ENCODE measurements at places on chromosomes 3 and 15.

DNA sequence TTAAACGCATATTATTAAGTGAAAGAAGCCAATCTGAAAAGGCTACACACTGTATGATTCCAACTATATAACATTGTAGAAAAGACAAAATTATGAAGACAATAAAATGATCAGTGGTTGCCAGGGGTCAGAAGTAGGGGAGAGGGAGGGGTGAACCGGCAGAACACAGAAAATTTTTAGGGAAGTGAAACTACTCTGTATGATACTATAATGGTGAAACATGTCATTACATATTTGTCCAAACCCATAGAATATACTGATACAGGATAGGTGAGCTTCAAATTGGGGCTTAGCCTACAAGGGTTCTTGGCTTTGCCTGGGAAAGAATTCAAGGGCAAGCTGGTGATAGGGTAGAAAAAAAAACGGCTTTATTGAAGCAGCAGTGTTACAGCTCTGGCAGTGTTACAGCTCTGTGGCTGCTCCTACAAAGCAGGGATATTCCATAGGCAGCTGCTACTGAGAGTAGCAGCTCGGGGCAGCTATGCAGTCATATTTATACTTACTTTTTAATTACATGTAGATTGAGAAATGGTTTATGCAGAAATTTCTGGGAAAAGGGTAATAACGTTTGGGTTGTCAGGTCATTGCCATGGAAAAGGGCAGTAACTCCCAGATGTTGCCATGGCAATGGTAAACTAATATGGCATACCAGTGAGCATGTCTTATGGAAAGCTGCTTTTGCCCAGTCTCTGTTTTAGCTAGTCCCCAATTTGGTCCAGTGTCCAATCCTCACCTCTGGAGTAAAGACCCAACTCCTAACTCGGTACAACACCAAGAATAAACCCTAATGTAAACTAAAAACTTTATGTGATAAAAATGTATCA, 125.1 kb upstream of the SLC25A36 start:
- DNase-seq, result no peak

GRCh38 chr3:150345021-150345538, 63.0 kb upstream of the TSC22D2 start:
- DNase-seq, result no peak

DNA sequence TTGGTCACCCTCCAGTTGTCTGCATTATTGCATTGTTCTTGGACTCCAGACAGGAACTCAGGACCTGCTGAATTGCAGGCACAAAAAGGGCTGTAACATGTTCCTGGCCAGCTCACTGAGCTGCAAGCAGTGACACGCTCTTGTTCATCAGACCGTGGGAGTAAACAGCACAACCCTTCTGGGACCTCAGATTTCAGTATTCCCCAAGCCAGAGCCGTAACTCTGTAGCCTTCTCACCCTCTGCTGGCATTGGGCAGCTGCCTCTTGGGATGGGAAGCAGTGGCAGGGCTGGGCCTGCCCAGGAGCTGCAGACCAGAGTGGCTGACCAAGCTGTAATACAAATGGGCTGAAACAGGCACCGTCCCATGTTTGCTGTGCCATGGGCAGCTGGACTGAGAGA, 607.1 kb upstream of the BCHE start:
- DNase-seq, result no peak

DNA sequence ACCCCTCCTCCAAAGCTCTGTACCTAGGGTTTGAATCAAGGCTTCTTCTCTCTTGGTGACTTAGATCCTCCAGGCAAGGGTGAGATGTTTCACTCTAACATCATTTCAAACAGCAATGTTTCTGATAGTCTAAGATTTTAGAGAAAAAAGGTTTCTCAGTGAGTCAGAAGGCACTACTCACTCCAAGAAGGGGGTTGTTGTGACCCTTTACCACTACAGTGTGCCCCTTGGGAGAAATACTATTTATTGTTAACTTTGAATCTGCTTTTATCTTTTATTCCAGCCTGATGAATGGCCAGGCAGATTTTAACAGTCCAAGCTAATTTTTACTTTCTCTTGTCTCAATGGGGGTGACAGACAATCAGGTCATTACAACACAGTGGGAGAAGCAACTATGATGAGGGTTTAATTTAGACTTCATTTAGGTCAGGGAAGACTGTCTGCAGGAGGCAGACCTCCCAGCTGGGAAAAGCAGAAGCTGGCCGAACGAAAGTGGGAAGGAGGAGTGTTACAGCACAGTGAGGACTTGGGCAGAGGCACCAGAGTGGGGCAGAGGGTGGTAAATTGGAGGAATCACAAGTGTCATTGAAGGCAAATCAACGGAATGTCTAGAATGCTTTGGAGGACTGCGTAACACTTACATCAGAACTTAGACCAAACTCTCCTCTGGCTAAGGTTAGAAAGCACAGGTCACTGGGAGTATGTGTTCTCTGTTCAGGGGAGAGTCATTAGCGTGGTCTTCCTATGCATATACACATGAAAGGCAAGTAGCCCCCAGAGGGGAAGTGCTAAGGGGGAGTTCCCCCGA, 21.2 kb downstream of the ZNF860 start:
- DNase-seq, result no peak

DNA sequence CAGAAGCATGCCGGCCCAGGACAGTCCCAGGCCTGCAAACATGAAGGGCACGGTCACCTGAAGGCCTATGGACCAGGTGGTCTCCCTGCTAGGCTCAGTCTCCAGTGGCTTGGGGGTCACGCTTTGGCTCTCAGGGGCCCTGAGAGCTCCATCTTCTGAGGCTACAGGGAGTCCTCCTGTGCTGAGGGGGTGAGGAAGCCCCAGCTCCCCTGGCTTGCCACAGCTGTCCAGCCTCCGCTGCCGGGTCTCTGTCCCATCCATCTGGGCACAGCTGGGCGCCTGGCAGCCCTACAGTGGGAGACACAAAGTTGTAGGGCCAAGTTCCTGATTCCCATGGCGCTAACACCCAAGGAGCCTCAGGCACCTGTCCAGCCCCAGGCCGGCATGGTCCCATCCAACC, 16.0 kb downstream of the SLC41A3 start:
- DNase-seq, result no peak

- no peak for DNase-seq
These were observed 7.3 kb downstream of the TMEM212 start for GRCh38 chr3:171850320-171850959.

DNA sequence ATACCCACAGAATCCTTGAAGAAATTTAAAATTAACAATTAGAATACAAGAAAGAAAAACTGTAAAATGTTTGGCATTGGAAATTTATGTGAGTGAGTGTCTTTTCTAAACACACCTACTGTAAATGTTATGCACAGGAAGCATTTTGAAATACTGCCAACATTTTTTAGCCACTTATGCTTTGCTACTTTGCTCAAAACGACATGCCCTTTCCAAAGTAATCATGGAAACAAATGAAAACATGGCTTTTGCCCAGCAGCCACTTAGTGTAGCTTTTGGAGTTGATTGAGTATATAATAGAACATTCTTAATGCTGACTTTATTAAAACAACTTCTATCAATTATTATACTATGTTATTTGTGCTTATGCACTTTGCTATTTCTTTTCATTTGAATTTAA, 823.0 kb downstream of the CADM2 start:
- no peak for DNase-seq

DNA sequence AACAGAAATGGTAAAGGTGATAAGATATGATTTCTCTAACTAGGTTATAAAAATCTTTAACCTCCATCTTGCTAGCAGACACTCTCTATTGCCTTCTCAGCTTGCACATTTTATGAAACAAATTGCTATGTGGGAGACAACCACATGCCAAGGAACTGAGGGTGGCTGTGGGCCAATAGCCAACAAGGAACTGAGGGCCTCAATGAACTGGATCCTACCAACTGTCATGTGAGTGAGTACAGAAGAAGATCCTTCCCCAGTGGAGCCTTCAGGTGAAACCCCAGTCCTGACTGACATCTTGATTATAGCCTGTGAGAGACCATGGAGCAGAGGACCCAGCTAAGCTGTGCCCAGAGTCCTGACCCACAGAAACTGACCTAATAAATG, 129.2 kb upstream of the LRIG1 start:
- no peak for DNase-seq

GRCh38 chr15:73024168-73024567, 28.1 kb upstream of the NEO1 start:
- DNase-seq, result no peak

GRCh38 chr15:93469994-93470393, 381.0 kb upstream of the RGMA start:
- DNase-seq, result no peak

DNA sequence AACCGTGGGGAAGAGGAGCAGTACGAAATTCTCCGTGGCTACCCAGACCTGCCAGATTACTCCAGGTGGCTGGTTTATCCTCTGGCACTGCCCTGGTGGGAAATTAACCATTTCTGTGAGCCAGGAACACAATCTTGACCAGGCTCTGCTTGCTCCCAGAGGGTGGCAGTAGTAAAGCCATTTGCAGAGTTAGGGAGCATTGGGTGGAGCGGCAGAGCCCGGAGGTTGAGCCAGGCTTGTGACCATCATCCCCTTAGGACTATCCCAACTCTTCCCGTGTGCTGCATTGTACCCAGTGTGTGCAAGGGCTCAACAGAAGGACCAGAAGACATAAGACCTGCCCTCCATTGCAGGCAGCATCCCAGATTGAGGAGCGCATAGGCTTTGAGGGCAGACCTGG, 5.3 kb downstream of the KNG1 start:
- DNase-seq, result no peak
